ENCODE measurements at places on chromosomes 1 and 21.

DNA sequence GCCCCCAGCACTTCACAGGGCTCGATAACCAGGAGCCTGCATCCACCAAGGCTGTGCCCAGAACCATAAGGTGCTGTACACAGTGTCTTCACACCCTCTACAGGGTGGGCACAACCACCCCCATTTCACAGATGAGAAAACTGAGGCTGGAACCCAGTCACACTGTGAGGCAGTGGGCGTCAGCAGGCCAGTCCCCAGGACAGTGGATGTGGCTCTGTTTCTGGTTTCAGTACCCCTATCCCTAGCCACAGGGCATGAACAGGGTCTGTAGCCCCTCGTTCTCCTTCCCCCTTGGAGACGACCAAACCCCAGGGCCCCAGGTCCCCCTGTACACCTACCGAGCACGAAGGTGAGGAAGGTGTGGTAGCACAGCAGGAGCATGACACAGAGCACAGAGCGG lies 27.6 kb downstream of the TTC39A start:
- DNase-seq, result no peak

GRCh38 chr1:85093644-85094043 lies 45.3 kb upstream of the MCOLN3 start:
- no peak for DNase-seq

- DNase-seq, result no peak
Observed at GRCh38 chr1:111618961-111619634, 491 bp upstream of the RAP1A start.

- DNase-seq, result no peak
Observed at GRCh38 chr21:38280867-38281266, 24.1 kb downstream of the KCNJ15 start.

GRCh38 chr1:48216313-48216712 lies 6.2 kb upstream of the SLC5A9 start:
- no peak for DNase-seq

DNA sequence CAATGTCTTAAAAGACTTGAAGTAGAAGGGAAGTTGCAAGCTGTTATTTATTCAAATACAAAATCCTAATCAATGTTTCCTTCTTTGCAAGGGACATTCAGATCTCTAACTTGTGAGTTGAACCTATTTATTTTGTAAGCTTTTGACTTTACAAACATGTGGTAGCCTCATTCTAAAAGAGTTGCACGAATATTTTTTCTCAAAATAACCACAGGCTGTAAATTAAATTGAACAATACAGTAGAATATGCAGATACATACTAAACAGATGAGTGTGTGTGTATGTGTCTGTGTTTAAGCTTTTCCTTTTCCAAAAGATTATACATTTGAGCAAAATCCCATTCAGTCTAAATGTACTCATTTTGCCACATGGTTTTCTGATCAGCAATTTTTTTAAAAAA lies 4.8 kb upstream of the DYNLT5 start:
- DNase-seq, result no peak

DNA sequence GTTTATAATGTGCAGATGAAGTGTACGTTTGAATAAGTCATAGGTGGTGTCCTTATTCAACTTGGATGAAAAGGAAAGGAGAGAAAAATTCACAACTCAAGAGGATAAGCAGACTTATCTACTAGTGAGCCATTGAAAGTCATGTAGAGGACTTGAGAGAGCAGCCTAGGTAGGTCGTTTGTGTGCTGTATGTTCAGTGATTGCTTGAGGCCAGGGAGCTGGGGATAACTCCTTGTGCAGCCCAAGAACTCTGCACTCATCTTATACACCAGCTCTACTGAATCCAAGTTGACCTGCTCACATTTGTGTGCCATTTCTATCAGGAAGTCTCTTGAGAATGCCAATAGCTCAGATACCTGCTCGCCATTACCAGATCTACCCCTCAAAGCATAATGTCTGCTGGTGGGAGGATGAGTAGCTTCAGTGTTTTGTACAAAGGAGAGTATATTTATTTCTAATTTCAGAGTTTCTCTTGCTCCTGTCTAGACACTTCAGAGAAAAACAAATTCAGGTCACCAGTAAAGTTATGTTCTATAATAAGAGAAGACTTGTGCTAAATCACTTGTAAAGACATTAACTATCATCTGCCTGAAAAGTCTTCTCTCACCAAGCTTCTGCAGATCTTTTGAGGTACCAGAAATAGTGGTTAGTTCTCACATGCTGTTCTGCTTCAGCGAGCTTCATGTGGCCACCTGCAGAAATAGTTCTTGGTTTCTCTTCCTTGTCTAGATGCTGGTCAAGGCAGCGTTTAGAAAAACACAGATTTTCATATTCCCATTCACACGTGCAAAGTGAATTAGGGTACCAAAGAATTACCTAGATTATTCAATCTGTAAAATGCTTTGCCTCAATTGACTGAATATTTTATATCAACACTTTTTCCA lies 10.8 kb downstream of the S1PR1 start:
- no peak for DNase-seq

DNA sequence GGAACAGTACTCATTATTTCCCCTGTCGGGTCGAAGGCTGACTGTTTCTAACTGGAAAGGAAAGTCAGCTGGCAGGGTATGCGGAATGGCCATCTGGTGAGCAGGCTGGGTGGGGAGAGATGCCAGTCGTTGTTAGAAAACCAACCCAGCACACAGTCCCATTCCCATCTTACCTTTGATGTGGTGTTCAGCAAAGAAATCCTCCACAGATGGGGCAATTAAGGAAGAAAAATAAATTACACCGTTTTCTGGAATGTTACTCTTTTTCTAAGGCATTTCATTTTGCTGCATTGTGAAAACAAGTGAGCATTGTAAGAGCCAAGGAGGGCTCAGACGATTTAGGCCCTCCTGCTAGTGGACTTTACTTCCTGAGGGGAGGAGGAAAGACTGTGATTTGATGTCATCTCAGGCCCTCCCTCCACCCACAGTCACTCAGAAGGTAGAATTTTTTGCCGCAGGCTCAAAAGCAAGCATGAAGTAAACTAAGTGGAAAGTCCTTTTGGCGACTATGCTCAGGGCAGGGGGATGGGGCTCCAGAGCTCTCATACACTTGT lies at the start of gene SLC16A4:
Gene SLC16A4 (minus strand): TSS at position 335 of the 554 bp plus-strand sequence. CDS start 1,703 bp downstream, outside the sequence.
- DNase-seq, result no peak

DNA sequence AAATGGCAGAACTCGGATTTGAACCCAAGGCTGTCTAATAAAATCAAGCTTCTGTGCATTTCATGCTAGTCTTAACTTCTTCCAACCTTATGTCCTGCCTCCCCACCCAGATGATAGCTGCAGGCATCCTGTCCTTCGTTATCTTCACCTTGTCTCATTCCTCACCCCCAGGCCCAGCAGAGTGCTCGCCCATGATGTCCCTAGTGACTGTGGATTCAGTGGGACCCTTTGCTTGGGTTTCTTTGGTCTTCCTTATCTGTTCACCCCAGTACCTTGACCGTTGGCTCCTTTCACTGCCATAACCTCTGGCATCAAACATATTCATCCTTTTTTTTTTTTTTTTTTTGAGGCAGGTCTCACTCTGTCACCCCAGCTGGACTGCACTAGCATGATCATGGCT lies 5.6 kb upstream of the BSDC1 start:
- DNase-seq, result no peak

- DNase-seq, result no peak
Observed at GRCh38 chr1:91730801-91731732, 154.9 kb downstream of the TGFBR3 start.

DNA sequence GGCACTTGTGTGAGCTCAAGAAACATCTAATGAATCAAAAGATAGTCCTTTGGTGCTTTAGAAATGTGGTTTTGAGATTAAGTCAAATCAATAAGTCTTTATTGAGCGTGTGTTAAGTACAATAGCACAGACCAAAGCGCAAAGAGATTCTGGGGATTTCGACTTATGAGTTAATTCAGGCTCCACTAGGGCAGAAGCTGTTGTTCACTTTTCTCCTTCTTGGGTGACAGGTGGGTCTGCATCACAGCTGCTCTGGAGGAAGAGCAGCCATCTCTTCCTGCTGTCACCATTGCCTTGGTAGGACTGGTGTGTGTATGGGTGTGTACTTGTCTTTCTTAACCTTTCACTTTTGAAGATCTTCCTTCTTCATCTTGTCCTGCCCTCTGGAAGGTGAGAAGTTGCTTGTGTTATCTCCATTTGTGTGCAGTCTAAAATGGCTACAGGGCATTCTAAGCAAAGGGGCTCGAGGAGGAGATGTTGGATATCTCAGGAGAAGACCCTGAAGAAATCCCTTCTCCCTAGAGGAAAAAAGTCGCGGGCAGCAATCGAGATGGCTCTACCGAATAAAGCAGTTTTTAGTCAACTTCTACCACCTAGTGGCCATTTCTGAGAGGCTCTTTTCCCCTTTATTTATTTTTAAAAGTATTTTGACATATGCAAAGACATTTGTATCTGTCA lies 22.9 kb upstream of the DISC1 start:
- DNase-seq, result no peak

- no peak for DNase-seq
Observed at GRCh38 chr1:235266325-235266724, 61.7 kb downstream of the ARID4B start.

- no peak for DNase-seq
Observed at GRCh38 chr1:29397256-29397590, 160.9 kb downstream of the PTPRU start.

GRCh38 chr1:19356266-19356665 lies 44.1 kb downstream of the SLC66A1 start:
- DNase-seq, result peak; percentile 86

DNA sequence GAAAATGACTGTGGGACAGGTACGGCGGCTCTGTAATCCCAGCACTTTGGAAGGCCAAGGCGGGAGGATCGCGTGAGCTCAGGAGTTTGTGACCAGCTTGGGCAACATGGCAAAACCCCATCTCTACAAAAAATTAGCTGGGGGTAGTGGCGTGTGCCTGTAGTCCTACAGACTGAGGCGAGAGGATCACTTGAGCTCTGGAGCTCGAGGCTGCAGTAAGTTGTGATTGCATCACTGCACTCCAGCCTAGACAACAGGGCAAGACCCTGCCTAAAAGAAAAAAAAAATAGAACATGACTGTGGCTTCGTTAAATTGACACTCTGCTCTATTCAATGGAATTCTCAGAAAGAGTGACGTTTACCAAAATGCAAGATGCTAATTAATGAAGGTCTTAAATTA lies 3.9 kb upstream of the DBT start:
- no peak for DNase-seq

GRCh38 chr1:6645018-6645417 lies 20.4 kb downstream of the THAP3 start:
- DNase-seq, result no peak

DNA sequence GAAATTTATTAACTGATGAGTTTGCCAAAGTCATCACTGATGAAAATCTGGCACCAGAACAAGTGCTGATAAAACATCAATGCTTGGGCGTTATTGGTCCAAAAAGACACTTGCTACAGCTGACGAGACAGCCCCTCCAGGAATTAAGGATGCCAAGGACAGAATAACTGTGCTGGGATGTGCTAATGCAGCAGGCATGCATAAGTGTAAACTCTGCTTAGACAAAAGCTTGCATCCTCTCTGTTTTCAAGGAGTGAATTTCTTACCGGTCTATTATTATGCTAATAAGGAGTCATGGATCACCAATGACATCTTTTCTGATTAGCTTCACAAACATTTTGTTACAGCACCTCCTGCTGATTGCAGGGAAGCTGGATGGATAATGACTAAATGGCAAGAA lies 402.0 kb downstream of the LTN1 start:
- no peak for DNase-seq

DNA sequence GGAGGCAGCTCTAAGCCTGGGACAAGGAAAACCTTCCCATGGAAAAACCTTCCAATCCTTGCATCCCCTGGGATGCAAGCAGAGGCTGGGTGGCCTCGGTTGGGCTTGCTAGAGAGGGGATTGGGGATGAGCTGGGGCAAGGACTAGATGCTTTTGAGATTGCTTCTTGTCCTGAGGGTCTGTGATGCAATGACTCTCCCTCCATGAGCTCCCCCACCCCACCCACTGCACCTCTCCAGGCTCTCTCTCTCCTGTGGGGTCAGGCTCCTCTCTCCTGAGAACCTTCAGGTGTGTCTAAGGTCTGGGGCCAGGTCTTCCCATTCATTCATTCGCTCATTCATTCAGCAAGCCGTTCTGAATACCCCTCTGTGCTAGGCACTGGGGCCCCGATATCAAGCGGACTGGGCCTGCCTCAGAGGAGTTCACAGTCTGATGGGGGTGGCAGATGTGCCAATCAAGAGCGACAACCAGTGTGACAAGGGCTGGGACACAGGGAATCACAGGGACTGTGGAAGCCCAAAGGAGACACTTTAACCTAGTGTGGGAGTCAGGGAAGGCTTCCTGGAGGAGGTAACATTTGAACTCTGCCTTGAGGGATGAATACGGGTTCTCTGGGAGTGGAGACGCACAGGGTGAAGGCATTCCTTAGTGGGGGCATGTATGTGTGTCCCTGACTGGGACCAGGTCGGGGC lies 6.5 kb downstream of the LDLRAD1 start:
- no peak for DNase-seq

DNA sequence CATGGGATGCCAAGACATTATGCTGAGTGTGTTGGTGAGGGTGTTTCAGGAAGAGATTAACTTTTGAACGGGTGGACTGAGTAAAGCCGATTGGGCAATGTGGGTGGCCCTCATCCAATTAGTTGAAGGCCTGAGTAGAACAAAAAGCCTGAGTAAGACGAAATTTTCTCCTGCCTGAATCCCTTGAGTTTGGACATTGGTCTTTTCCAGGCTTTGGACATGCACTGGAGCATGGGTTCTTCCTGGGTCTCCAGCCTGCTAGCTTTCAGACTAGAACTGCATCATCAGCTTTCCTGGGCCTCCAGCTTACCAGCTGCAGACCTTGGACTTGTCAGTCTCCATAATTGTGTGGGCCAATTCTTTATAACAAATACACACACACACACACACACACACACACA lies 63.6 kb downstream of the NIBAN1 start:
- no peak for DNase-seq

GRCh38 chr1:18643154-18644012 lies 12.7 kb downstream of the PAX7 start:
- no peak for DNase-seq

GRCh38 chr1:224510880-224511645 lies 76.5 kb upstream of the WDR26 start:
- peak; percentile 49 for DNase-seq

- DNase-seq, result peak; percentile 63
Observed at GRCh38 chr1:29033829-29034466, 89.8 kb downstream of the TMEM200B start.

GRCh38 chr1:63448731-63449246 lies 74.2 kb downstream of the ITGB3BP start:
- DNase-seq, result no peak

DNA sequence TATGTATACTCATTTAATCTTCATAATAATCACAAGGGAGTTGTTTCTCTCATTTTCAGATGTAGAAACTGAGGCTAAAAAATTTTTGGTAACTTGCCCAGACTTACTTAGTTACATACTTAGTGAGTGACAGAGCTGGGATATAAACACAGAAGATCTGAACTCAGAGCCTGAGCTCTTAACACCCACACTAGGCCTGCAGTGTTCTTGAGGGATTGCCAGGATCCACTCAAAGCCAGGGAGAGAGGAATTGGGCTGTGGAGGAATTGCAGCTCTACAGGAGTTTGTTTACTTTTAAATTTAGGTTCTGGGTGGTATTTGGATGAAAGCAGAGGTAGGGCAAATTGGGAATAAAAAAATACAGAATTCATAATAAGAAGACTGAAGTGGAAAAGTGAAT lies 515.1 kb upstream of the PLXNA2 start:
- no peak for DNase-seq

All from T47D (cell line).